ENCODE measurements at places on chromosomes 12 and 14.

DNA sequence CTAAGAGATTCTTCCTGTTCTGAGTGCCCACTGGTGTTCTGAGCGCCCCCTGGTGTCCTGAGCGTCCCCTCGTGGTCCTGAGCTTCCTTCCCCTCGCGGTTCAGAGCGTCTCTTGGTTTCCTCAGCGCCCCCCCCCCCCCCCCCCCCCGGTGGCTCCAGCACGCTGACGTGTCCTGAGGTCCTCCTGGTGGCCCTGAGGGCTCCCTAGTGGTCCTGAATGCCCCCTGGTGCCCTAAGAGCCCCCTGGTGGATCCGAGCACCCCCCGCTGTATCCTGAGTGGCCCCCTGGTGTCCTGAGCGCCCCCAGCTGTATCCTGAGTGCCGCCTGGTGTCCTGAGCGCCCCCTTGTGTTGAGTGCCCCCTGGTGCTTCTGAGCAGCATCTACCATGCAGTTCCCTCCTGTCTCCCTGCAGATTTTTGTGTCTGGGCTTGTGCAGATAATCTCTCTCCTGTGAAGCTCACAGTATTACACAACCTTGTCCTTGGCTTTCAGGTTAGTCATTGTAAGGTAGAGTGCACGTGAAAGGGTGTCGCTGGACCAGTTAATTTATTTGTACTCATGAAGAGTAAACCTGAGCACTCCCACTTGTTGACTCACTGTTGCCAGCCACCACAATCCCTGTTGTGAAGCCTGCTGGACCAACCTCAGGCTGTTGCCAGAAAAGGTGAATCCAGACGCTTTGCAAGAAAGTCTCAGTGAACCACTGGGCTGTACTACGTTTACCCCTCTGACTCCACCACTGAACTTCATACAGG is 1168.4 kb downstream of the TMEM121 start:
- DNase-seq: peak; percentile 6

DNA sequence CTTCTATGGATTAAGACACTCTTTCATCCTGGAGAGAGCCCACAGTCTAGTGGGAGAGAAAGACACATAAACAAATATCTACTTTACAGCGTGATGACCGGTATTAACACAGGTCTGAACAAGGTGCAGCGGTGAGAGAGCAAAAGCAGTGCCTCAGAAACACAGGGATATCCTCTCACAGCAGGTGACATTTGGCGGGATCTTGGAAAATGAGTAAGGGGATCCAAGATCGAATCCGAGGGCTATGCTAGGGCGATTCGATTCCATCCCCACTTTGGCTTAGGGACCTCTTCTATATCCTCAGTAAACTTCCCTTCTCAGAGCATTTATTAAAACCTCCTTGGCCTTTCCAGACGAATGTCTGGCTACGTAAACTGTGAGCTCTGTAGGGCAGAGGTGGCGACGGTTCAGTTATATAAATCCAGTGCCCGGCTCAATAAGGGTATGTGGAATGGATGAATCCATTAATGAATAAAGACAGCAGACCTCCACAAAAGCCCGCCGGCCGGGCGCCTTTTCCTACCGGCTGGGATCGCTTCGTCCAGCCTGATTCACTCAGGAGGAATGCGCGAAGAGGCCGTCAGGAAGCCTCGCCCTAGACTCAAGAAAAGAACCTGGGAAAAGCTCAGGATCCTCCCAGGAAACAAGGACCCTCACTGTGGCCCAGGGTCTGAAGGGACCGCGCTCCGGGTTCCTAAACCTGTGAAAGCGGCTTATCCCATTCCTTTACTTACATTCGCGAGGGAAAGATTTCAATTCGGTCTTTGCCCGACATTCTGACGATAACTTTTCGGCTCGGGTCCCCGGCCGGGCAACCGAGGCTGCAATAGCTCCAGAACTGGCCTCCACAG is 455 bp downstream of the ATP6V1D start:
- no peak for DNase-seq

DNA sequence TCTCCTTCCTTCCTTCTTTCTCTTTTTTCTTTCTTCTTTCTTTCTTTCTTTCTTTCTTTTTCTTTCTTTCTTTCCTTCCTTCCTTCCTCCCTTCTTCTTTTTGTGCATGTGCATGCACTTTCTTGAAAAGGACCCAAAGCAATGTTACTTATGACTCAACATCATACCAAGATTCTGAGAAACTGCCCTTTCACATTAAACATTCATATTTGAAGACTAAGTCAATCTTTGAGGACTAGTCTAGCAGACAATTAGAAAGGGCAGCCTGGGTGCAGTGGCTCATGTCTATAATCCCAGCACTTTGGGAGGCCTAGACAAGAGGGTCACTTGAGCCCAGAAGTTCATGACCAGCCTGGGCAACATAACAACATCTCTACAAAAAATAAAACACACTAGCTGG is 212.8 kb upstream of the KITLG start:
- DNase-seq: no peak

- no peak for DNase-seq
Measured at GRCh38 chr14:65772921-65773574, 360.5 kb downstream of the FUT8 start.

- DNase-seq: no peak
Measured at GRCh38 chr14:77485901-77486678, 12.5 kb downstream of the ISM2 start.

DNA sequence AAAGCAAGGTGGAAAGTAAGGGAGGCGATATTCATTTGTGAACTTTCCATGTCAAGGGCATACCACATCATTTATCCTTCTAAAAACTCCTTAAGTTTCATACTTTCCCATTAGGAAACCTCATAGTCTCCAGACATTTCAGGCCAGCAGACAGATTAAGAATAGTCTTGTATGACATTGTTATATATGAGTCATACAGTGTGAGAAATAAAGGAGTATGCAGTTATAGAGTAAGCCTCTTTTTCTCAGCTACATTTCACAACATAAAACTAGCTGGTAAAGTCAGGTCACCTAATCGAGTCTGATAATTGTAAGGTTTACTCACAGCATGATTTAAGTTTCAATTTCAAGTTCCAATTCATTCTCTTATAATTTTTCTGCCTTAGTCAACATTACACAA is 164.3 kb downstream of the GRIP1 start:
- no peak for DNase-seq

DNA sequence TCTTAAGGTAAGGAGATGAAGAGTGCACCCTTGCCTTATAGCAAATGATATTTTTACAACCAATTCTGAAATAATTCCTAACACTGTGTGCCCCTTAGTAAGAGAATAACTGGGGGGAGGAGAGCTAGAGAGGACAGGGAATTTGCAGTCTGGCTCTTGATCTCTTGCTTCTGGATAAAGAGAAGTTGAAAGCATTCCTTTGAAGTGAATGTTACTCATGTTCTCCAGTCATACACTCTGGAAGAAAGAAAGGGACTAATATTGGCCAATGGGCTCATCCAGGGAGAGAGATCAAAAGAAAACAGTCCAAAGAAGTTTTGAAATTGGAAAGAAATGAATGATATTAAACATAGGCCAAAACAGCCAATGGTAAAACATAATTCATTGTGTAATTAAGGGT is 25.3 kb downstream of the C12orf75 start:
- no peak for DNase-seq

GRCh38 chr12:110754101-110754793 is 11.6 kb upstream of the PPP1CC start:
- no peak for DNase-seq

GRCh38 chr12:30896461-30896860 is 30.1 kb upstream of the TSPAN11 start:
- DNase-seq: no peak

DNA sequence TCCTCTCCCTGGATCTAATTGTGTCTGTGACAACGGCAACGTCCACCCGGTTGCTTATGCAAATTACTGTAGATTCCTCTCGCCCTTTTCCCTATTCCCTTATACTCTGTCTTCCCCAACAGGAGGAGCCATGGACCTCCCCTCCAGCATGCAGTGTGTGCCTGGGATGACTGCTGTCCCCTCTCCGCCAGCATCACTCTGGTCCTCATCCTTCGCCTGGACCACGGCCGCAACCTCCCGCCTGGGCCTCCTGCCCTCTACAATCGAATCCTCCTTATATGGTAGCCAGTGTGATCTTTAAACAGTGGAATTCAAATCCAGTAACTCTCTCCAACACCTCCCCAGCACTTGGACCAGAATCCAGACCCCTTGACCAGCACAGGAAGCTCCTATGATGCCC is 30.6 kb upstream of the PRIMA1 start:
- DNase-seq: no peak

DNA sequence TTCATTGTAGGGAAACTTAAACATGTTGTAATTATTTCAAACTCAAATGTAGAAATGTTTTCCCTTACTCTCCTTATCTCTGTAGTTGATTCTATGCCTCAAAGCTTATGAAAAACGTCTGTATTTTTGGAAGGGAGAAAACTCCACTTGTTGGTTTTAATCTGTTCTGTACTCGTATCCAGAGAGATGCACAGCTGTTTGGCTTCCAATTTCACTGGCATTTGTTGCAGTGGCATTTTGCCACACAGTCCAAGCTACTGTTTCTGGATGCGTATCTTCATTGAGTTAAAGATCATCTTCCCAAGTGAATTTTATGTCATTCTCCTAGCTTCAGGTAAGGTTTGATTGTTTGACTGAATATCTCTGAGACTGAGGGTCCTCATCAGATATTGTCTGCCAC is 481.4 kb downstream of the TRHDE start:
- DNase-seq: no peak

DNA sequence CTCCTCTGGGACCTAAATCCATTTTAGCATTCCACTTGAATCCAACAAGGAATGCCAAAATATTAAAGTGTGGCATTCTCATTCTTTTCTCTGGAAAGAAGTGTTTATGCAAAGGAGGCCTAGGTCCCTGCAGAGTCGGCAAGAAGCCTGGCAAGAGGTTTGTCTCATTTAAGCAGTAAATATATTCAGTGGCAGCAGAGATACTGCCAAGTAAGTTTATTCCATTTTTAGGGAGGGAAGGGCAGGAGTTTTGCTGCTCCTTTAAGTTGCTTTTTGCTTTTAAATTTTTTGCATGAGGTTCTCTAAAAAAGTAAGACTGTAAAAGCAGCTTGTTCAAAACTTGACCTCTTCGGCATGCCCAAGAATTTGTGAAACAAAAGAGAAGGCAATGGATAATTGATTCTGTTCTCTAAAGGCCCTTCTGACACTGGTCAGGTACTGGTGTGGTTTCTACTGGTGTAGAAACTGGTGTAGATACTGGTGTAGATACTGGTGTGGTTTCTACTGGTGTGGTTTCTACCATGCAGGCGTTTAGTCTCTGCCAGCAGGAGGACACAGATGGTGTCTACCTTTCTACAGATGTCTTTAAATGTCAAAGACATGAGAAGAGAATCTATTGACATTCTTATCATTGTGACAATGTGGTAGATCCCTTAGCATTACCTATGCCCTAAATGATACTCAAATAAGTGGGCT is 107.3 kb downstream of the SAMD4A start:
- DNase-seq: no peak

GRCh38 chr12:67795236-67795635 is 146.7 kb downstream of the DYRK2 start:
- DNase-seq: no peak

- no peak for DNase-seq
Measured at GRCh38 chr12:56631790-56632700, 1.9 kb upstream of the BAZ2A start.

DNA sequence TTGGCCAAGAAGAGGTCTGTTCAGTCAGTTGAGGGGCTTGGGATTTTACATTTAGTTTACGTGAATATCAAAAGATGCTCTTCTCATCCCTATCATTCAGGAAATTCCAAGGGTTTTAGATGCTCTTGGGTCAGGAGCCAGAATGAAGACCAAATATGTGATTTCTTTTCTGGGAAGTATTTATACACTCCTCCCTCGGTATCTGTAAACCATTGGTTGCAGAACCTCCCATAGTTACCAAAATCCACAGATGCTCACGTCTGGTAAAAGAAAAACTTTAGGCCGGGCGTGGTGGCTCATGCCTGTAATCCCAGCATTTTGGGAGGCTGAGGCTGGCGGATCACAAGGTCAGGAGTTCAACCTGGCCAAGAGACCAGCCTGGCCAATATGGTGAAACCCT is 75.9 kb downstream of the TNFAIP2 start:
- DNase-seq: no peak

- DNase-seq: no peak
Measured at GRCh38 chr12:113912760-113913329, 53.3 kb downstream of the RBM19 start.

- no peak for DNase-seq
Measured at GRCh38 chr12:76708296-76708695, 55.6 kb upstream of the ZDHHC17 start.

DNA sequence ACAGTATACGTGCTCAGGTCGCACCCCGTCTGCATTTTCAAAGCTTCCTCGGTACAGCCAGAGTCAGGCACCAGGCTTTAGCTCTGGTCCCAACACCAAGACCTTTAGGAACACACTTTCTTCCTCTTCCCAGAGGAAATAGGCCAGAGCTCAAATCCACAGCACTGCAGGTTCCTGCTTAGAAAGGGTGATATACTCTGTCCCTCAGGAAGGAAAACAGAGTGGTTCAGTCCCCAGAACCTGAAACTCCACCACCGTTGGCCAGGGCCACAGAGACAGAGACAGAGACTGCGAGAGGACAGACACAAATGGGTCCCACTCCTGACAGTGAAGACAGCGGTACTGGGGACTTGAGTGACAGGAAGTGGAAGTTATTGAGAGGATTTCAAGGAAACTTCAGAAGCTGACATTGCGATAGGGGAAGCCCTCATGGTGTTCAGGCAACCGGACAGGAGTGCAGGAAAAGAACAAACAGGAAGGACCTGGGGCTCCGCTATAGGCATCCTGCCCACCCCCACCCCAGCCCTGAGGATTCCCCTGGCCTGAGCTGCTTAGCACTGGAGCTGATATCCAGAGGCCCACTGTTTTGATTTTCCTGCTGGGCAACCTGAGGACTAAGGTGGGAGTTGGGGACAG is 5.5 kb upstream of the KRT8 start:
- DNase-seq: no peak

DNA sequence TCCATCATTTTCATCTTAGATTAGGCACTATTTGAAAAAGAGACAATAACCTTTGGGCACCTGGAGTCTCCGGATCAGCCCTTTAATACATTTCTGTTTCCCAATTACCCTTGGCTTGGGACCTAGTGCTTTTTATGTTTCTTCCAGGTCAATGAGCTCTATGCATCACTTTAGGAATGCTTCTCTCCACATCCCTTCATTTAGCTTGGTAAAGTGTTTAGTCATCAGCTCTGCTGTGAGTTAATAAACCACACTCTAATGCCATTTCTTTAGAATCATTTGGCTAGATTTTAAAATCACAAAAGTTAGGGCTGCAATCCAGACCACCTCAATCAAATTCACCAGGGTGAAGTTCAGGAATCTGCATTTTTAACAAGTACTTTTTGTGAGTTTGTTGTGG is 41.7 kb downstream of the RASSF9 start:
- DNase-seq: no peak

Data from activated CD4-positive, CD25-positive, alpha-beta regulatory T cell treated with anti-CD3 and anti-CD28 coated beads, Interleukin-2, amount 50 U/mL, for 16 hours (primary cell).